ENCODE measurements at places on chromosomes 13 and 19.

- DNase-seq: no peak
Observed at GRCh38 chr13:30877335-30877734, 28.7 kb upstream of the MEDAG start.

DNA sequence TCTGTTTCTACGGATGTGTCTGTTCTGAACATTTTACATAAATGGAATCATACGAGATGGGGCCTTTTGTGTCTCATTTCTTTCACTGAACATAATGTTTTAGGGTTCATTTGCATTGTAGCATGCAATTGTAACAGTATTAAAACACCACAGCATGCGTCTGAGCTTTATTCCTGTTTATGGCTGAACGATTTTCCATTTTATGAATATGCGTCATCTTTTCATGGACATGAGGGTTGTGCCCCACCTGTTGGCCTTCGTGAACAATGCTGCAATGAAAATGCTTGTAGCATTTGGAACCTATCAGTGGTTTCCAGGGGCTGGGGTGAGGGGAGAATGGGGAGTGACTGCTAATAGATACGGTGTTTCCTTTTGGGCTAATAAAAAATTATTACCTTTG is 5.1 kb downstream of the OR10H1 start:
- no peak for DNase-seq

GRCh38 chr13:110233951-110234280 is 73.0 kb downstream of the COL4A1 start:
- DNase-seq: no peak

DNA sequence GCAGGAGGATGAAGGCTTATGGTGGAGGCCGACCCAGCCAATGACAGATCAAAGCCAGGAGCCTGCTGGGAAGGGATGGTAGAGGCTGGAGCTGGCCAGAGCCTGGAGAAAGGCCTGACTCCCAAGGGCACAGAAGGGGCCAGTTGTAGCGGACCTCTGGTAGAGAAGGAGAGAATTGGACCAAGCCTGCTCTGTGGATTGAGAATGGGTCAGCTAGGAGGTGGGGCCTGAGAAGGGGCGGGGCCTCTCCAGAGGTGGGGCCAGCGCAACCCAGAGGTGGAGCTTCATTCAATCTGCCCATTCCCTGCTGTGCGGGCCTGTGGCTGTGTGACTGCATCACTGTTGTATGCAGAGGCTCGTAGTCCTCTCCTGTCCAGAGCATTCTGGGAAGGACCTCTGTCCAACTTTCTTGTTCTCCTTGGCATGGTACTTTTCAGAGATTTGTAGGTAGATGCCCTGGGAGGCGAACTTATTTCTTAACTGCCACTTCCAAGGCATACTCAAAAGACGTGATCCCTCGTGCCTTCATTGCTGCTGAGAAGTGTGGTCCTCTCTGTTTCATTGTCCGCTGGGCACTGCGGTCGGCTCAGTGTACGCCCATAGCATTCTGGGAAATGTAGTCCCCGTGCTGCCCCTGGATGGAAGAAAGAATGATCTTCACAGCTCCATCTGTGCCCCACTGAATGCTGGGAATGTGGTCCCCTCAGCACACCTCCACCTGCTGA is 6.7 kb downstream of the GRIN2D start:
- DNase-seq: peak; percentile 89

GRCh38 chr19:32269831-32270230 is 75.6 kb upstream of the ZNF507 start:
- DNase-seq: no peak

- DNase-seq: no peak
Observed at GRCh38 chr13:56102641-56103040, 1038.1 kb upstream of the PRR20A start.

DNA sequence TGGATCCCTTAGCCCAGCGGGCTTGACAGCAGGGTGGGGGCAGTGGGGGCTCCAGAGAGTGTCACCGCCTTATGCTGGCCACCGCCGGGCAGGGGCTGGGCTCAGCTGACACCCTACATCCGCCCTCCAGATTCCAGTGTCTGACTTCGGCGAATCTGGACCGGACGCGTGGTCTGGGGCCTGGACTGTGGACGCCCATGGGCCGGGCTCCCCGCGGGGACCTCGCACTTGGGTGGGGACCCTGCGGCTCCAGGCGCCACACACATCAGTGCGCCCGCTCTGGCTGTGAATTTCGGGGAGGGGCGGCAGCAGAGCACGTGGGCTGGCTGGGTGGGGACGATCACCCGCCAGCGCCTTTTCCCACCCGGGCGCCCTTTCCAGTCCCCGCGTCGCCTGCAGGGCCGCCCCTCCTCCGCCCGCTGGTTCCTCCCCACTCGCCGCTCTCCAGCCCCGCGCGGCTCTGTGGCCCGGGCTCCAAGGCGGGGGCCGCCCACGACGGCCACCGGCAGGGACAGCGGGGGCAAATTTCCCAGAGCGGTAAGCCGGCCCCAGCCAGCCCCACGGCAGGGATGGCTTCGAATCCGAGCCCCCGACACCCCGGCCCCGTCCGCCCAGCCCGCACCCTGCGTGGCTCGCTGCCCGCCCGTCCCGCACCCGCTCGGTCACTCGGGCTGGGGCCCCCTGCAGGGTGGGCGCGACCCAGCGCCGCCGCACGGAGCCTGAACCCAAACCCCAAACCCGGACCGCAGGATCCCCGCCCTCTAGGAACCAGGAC is 23.3 kb upstream of the ZNF99 start:
- no peak for DNase-seq

DNA sequence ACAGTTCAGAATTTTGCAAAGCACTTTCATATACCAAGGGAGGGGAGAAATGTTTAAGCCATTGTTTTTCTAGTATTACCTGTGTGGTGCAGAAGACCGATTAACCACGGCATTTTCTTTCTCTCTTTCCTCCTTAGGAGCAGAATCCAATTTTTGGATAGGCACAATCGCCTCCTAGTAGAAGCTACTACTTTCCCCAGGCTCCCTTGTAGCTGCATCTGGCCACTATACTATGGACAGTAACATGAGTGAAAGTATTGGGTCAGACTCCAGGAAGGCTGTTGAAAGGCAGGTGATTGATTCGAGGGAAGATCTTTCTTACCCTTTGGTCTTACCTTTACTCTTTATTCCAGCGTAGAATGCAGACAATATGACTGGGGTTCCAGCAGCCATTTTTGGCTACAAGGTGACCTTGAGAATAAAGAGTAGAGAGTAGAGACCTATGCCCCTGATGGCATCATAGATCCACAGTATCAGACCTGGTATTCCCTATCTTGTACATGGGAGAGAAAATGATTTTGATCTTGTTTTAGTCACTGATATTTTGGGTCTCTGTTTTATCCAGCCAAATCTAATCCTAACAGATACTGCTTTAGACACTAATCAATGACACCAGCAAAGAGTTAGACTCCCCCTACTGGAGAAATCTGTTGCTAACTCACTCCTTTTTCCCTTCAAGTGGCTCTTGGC is 77.0 kb downstream of the LRRC63 start:
- peak; percentile 28 for DNase-seq

DNA sequence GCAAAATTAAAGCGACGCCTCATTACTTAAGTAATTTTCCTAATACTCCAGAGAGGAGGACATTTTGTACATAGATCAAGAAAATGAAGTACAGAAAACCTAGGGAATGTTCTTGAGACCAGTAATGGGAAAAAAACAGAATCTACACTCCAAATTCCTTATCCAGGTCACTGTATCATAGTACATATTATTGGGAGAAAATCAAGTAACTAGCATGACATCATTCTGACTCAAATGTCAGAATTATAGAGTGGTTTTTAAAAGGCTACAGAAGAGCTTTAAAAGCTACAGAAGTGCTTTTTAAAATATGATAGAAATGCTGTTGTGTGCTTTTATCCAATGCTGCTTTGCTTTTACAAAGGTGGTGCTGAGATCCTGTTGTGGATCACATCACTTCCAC is 86.3 kb upstream of the SLC15A1 start:
- DNase-seq: no peak

- peak; percentile 69 for DNase-seq
Observed at GRCh38 chr19:1261798-1262622, 7.1 kb upstream of the CIRBP start.

Measured in H7 (cell line).